Kidney (tissue), 22 donors: ENCODE measurements at places on chromosomes 7 and 10. TPM values are rescaled to one million over a fixed set of nuclear protein-coding genes. Genes with fewer than 3 reads are reported as not detected.

Gene TYW1B
- 3.2 TPM for polyA plus RNA-seq

Gene SRGN
- polyA plus RNA-seq = 65.7 TPM

Gene CDNF
- polyA plus RNA-seq = 2.3 TPM

Gene PRKG1
- 3.6 TPM for polyA plus RNA-seq

Gene ZNF3
- 15.8 TPM for polyA plus RNA-seq

Gene SHTN1
- polyA plus RNA-seq = 14.0 TPM

Gene SAMD8
- 5.3 TPM for polyA plus RNA-seq

Gene PDGFA
- polyA plus RNA-seq = 14.1 TPM

Gene STEAP1B
- polyA plus RNA-seq = not detected
